Thymus (tissue), 14 donors: ENCODE measurements at places on chromosomes 4 and X. TPM values are rescaled to one million over a fixed set of nuclear protein-coding genes. Genes with fewer than 3 reads are reported as not detected.

- H3K4me3 ChIP-seq, result no peak overlapping the region
- H3K27me3 ChIP-seq, result no peaks in the 10 kb centered on the region
- H3K36me3 ChIP-seq, result no peaks in the 10 kb centered on the region
Measured at GRCh38 chr4:28558895-28559294, 1698.3 kb downstream of the STIM2 start.

GRCh38 chr4:5912614-5913019, 19.7 kb upstream of the CRMP1 start:
- H3K27ac ChIP-seq, result no peak overlapping the region
- no peaks in the 10 kb centered on the region for H3K4me1 ChIP-seq
- no peak for DNase-seq
- H3K27me3 ChIP-seq, result no peaks in the 10 kb centered on the region
- no peak overlapping the region for H3K4me3 ChIP-seq

DNA sequence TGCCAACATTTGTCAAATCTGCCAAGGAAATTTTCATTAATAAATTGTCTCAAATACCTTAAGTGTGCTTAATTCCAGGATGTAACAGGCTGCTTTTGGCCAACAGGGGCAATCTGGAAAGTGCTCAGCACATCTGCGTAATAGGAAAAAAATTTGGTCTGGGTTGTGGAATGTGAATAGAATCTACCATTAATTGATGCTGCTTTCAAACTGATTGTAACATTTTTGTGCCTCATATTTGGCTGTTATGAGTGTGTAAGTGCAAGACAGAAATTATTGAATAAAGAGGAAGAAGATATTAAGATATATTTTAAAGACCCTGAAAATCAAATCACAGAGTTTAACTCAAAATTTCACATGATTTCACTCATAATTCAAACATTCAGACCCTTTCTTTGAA, 41.1 kb downstream of the REELD1 start:
- H3K4me1 ChIP-seq, result no peaks in the 10 kb centered on the region
- DNase-seq, result no peak

GPAT3 gene
- total RNA-seq, result 1.8 TPM

DNA sequence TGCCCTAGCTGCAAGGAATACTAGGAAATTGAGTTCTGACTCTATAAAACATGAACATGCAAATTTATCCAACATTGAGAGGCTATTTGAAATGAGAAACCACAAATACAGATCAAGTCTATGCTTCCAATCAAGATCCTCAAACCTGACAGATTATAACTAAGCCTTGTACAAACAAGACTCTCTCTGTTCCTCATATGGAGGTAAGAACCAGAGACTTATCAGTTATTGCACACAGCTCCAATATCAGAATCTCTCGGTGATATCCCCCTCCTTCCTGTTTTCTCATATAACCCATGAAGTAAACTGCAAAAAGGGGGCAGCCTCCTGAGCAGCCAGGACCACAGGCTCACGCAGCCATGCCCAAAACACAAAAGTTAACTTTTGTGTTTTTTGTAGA, 36.5 kb downstream of the FBXW7 start:
- DNase-seq, result no peak
- no peak overlapping the region for H3K4me3 ChIP-seq
- no peak overlapping the region for H3K27ac ChIP-seq
- H3K36me3 ChIP-seq, result no peaks in the 10 kb centered on the region

GRCh38 chrX:153371256-153371655, 29.9 kb downstream of the PNMA6E start:
- no peak overlapping the region for H3K4me3 ChIP-seq
- H3K27me3 ChIP-seq, result peaks cover 2% of the 10 kb centered on the region
- DNase-seq, result no peak
- H3K27ac ChIP-seq, result no peak overlapping the region
- no peaks in the 10 kb centered on the region for H3K4me1 ChIP-seq
- H3K36me3 ChIP-seq, result no peaks in the 10 kb centered on the region
